ENCODE measurements at places on chromosomes 13 and 19. TPM values are rescaled to one million over a fixed set of nuclear protein-coding genes. Genes with fewer than 3 reads are reported as not detected.

SLC7A10 gene
- not detected for total RNA-seq

POSTN gene
- total RNA-seq = not detected

IQCN gene
- total RNA-seq = 63.6 TPM

- H3K27ac ChIP-seq = no peak overlapping the region
- no peaks in the 10 kb centered on the region for H3K4me1 ChIP-seq
- H3K36me3 ChIP-seq = no peaks in the 10 kb centered on the region
- peaks cover 19% of the 10 kb centered on the region for H3K27me3 ChIP-seq
Measured at GRCh38 chr19:8352134-8352827, 9.2 kb upstream of the KANK3 start.

TEX101 gene
- total RNA-seq = not detected

- H3K36me3 ChIP-seq = no peaks in the 10 kb centered on the region
- H3K27ac ChIP-seq = peak overlapping the region; percentile 100
- DNase-seq = peak; percentile 98
- H3K27me3 ChIP-seq = no peaks in the 10 kb centered on the region
- peak overlapping the region; percentile 43 for H3K4me3 ChIP-seq
- peaks cover 47% of the 10 kb centered on the region for H3K4me1 ChIP-seq
Measured at GRCh38 chr19:35903550-35904179, 1.3 kb downstream of the HCST start.

- H3K36me3 ChIP-seq = no peaks in the 10 kb centered on the region
- no peaks in the 10 kb centered on the region for H3K4me1 ChIP-seq
- no peak overlapping the region for H3K4me3 ChIP-seq
- no peak overlapping the region for H3K27ac ChIP-seq
Measured at GRCh38 chr19:30423481-30423880, 51.3 kb downstream of the ZNF536 start.

GRCh38 chr13:74194846-74195245 is 60.6 kb upstream of the KLF12 start:
- H3K36me3 ChIP-seq = no peaks in the 10 kb centered on the region
- H3K27ac ChIP-seq = no peak overlapping the region
- H3K4me1 ChIP-seq = no peaks in the 10 kb centered on the region
- no peaks in the 10 kb centered on the region for H3K27me3 ChIP-seq
- no peak overlapping the region for H3K4me3 ChIP-seq
- no peak for DNase-seq

DNA sequence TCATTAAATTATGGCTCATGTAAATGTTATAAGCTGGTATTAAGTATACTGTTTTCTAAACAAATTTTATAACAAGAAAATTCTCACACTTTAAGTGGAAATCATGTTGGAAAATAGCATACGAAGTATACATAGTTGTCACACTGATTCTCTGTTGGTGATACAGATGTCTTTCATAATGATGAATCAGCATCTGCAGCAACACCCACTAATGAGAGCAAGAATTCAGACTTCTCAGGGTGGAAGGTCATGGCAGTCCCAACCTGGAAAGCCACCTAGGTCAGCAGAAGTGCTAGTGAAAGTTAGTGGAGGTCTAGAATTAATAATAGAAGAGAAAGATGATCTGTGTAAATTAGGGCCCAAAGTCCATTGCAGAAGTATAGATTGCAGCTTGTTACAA is 719.7 kb upstream of the MIR17HG start:
- H3K27me3 ChIP-seq = no peaks in the 10 kb centered on the region
- no peak for DNase-seq
- H3K36me3 ChIP-seq = no peaks in the 10 kb centered on the region
- no peak overlapping the region for H3K4me3 ChIP-seq
- no peak overlapping the region for H3K27ac ChIP-seq
- H3K4me1 ChIP-seq = no peaks in the 10 kb centered on the region

NANOS2 gene
- total RNA-seq = not detected

DNA sequence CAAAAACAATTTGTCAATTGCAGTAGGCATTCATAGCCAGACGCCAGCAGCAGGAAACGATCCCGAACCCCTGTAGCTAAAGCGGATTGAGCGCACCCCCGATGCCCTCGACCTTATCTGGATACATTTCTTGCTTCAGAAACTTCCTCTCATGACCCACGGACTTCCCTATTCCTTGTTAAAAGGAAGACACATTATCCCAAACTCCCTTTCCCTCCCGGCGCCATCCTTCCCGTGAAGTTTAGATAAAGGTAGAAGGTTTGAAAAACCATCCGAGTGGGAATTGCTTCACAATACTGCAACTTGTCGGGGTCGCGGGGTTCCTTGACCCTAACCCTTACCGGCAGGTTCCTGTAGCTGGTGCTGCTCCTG is 977 bp downstream of the PCDH20 start:
- H3K4me1 ChIP-seq = no peaks in the 10 kb centered on the region
- no peak for DNase-seq
- no peaks in the 10 kb centered on the region for H3K36me3 ChIP-seq
- H3K27me3 ChIP-seq = no peaks in the 10 kb centered on the region
- no peak overlapping the region for H3K4me3 ChIP-seq

DNA sequence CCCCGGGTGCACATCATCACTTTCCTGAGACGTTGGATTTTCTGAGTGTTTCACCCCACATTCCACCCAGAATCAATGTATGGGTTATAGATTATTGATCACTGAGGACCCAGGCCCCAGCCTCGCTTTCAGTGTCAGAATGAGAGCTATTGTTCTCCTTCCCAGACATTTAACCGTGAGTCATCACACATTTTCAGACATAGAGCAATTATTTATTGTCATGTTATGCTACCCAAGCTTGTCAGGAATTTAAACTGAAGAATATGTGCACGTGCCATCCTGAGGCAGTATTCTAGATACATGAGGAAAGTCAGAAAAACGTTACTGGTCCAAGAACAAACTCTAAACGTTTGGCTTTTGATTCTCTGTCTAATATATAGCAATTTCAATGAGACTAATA is 276.6 kb upstream of the ZNF507 start:
- no peak overlapping the region for H3K4me3 ChIP-seq
- no peak overlapping the region for H3K27ac ChIP-seq
- no peaks in the 10 kb centered on the region for H3K4me1 ChIP-seq
- DNase-seq = no peak
- no peaks in the 10 kb centered on the region for H3K36me3 ChIP-seq
- H3K27me3 ChIP-seq = no peaks in the 10 kb centered on the region

All from B cell (primary cell).